ENCODE measurements at places on chromosomes 5 and 9. TPM values are rescaled to one million over a fixed set of nuclear protein-coding genes. Genes with fewer than 3 reads are reported as not detected.

The ANKRD20A1 gene
- total RNA-seq: 1.2 TPM

The LCN10 gene
- 1.1 TPM for total RNA-seq

The FOXD4 gene
- not detected for total RNA-seq

The RNF180 gene
- total RNA-seq: not detected

The ASB6 gene
- total RNA-seq: 22.7 TPM

- H3K27ac ChIP-seq: no peak overlapping the region
- no peaks in the 10 kb centered on the region for H3K36me3 ChIP-seq
- H3K27me3 ChIP-seq: peaks cover 3% of the 10 kb centered on the region
- H3K4me1 ChIP-seq: peaks cover 3% of the 10 kb centered on the region
Observed at GRCh38 chr9:121620777-121621449, 30.5 kb upstream of the DAB2IP start.

DNA sequence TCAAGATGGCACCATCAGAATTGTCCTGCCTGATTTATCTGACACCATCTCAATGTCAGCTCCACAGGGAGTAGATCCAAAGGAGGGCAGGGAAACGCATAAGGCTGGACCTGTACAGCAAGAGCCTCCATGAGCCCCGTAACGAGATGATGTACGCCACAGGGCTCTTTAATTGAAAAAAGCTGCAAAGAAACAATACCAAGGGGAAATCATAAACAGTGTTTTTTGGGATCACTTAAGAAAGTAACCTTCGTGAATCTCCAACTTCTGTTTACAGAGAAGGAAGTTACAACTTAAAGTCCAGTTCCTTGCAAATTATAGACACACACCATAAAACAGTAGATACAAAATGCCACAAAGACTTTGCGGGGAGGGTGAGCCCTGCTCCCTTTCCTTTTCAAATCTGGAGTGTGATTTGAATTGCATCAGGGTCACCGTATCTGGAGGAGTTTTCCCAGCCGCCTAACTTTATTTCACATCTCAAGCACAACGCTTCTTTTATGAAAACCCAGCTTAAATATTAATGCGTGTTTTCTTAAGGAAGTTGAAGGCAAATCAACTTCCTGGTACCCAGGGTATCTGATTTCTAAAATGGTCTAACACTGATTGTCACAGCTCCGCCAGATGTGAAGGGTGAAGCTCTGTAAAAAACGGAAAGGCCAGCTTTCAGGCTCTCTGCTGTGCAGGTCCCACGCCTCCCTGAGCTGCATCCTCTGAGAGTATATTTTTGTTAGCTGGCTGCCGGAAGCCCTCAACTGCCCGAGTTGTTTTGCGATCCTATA, 88.9 kb downstream of the EBF1 start:
- H3K27ac ChIP-seq: no peak overlapping the region
- no peak for DNase-seq
- no peaks in the 10 kb centered on the region for H3K36me3 ChIP-seq
- H3K4me3 ChIP-seq: no peak overlapping the region
- peaks cover 5% of the 10 kb centered on the region for H3K4me1 ChIP-seq

- no peaks in the 10 kb centered on the region for H3K27me3 ChIP-seq
- no peak overlapping the region for H3K27ac ChIP-seq
- DNase-seq: no peak
- no peak overlapping the region for H3K4me3 ChIP-seq
- H3K4me1 ChIP-seq: no peaks in the 10 kb centered on the region
- peaks cover 2% of the 10 kb centered on the region for H3K36me3 ChIP-seq
Observed at GRCh38 chr5:127967983-127968592, 115.5 kb upstream of the SLC12A2 start.

GRCh38 chr5:19519448-19519847, 468.6 kb downstream of the CDH18 start:
- H3K27me3 ChIP-seq: no peaks in the 10 kb centered on the region
- no peak overlapping the region for H3K4me3 ChIP-seq
- no peak overlapping the region for H3K27ac ChIP-seq

- H3K4me1 ChIP-seq: no peaks in the 10 kb centered on the region
- no peak overlapping the region for H3K4me3 ChIP-seq
- H3K27me3 ChIP-seq: no peaks in the 10 kb centered on the region
Observed at GRCh38 chr5:162567644-162568043, 500.1 kb downstream of the GABRG2 start.
